ENCODE measurements at places on chromosomes 11 and 22. TPM values are rescaled to one million over a fixed set of nuclear protein-coding genes. Genes with fewer than 3 reads are reported as not detected.

Gene PLA2G3
- 0.06 TPM for polyA plus RNA-seq

DNA sequence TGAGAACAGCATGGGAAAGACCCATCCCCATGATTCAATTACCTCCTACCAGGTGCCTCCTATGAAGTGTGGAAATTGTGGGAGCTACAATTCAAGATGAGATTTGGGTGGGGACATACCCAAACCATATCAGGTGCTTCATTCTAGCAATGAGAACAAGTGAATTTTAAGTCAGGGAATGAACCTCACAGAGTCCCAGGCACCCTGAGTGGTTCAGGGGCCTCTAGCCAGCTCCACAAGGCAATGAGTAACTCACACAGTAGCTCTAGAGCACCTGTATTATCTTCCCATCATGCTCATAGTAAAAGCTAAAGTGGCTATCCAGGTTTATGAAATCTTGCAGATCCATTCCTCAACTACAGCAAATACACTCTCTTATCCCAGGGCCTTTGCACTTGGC is 13.1 kb upstream of the ACCSL start:
- DNase-seq = no peak

Gene RASD2
- polyA plus RNA-seq = 2.2 TPM

- DNase-seq = no peak
Observed at GRCh38 chr22:50698546-50698945, 25.9 kb downstream of the SHANK3 start.

DNA sequence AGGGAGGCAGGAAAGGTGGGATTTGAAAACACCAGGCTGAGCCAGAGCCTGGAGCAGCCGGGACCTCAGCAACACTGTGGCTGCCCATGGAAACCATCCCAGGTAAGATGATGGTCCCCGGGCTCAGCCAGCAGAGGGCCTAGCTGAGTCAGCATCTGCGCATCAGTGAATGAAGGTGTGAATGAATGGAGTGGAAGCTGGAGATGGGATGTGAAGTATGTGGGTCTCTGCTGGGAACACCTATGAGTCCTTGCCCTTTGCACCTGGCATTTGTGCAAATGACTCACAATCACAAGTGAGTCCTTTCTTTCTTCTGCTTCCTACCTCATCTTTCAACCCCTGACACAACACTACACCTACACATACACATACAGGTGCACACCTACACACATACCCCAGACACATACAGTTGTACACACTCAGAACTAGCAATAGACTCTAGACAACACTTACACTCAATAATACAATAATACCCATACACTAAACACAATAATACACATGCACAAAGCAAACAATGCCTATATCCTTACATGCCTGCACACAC is 62.8 kb upstream of the PRDM11 start:
- no peak for DNase-seq

Gene HPX
- polyA plus RNA-seq = 4.8 TPM

GRCh38 chr11:115524572-115524971 is 20.4 kb upstream of the CADM1 start:
- DNase-seq = no peak

DNA sequence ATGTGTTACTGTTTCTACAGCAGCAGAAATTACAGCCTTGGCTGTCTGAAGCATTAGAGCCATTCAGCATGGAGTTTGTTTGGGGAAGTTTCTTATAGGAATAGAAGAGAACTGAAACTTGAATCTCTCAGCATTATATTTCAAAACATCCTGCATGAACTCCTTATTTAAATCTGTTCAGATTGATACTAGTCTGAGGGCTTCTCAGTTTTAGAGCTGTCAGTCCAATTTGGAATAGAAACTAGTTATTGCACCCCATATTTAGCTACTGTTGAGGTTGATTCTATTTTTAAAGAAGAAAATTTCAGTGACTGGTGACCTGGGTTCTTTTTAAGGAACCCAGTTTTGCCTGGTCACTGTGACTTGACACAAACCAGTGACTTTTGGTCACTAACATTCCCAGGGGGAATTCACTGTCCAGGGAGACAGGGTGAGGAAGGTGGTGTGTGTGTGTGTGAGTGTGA is 126.0 kb upstream of the TTC12 start:
- DNase-seq = no peak

DNA sequence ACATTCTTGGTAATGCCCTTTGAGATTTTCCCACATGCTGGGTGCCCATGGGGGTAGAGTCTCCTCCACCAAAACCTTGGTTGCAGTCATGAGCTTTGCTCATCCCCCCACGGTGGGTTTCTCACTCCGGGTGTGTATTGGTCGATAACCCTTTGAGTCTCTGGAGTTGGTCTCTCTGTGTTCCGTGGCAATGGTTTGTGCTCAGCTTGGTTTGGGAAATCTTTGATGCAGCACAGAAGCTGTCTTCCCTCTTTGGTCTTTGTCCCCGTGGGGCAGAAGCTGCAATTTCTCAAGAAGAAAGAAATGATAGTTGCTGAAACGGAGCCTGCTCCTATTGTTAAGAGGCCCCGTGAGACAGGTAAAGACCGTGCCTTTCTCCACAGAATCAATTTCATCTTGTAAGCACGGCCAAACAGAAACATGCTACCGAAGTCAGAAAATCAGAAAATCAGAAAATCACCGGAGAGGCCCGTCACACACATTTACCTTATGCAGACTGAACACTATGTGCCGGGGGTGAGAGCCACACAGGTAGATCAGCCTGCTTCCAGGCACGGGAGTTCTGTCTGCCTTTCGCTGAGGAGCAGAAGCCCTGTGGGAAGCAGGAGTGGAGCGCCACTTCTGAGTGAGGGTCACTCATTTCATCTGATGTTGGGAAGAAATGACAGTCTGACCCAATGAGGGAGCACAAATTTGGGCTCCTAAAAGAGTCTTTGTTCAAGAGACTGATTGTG is 186.1 kb downstream of the TBC1D22A start:
- DNase-seq = no peak

GRCh38 chr22:50613291-50613981 is 12.8 kb downstream of the MAPK8IP2 start:
- DNase-seq = no peak

Gene PANX3
- polyA plus RNA-seq = not detected

GRCh38 chr11:112835591-112836255 is 125.5 kb upstream of the NCAM1 start:
- DNase-seq = no peak

DNA sequence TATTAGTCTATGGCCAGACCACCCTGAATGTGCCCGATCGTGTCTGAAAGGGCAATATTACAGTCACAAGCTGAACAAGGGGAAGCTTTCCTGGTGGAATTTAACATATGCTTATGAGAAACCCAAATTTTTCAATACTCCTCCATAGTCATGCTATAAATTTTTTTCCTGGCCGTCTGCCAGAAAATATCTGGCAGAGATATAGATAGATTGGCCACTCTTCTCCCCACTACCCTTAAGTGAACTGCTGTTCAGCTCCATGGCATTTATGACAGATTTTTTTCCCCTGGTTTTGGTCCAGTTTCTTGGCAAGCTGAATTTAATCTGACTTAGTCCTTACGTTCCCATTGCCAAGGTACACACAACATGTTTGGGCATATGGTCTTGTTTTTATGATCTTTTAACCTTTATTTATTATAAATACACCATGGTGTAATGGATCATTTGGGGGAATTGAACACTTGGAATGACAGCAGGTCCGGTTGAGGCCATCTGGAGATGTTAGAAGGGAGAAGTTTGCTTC is 328.5 kb downstream of the CNTN5 start:
- DNase-seq = no peak

- no peak for DNase-seq
Observed at GRCh38 chr11:67493548-67494370, 10.9 kb downstream of the AIP start.

- DNase-seq = no peak
Observed at GRCh38 chr22:42202669-42203068, 67.8 kb downstream of the TCF20 start.

GRCh38 chr11:122601141-122602125 is 54.1 kb upstream of the UBASH3B start:
- no peak for DNase-seq

GRCh38 chr11:113282898-113283437 is 31.4 kb upstream of the TTC12 start:
- DNase-seq = no peak

- DNase-seq = no peak
Observed at GRCh38 chr11:2689651-2690575, 9.9 kb downstream of the KCNQ1OT1 start.

DNA sequence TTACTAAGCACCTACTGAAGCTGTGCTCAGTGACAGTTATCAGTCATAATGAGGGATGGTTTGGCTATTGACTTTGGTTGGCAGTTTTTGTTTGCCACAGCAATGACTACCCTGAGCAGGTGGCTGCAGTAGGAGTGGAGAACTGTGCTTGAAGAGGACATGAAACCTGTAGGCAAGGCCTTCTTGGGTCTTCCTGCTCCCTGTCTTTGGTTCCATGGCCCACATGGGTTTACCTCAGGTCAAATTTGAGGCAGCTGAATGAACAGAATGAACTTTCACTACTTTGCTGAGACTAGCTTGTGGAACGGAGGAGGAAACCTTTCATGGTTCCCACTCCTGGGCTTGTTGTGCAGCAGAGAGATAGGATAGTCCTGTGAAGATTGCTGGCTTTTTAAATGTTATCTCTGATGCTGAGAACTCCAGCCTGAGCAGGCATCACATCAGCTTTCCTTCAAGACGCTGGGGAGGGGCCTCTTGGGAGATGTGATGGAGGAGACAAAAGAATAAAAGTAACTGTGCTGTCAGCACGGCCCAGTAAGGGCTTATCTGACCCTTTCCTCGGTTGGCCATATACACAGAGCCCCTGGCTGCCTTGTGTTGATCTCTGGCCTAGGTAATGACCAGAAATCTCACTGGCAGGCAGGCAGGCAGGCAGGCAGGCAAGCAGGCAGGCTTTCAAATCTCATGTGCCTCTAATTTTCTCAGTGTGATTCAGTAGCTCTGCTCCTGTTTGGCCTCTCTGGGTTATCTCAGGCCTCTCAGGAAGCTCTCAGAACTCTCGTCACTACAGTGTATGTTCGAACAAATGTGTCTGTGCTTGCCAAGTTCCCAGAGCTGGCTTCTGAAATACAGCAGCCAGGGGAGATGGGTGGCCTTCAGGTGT is 12.0 kb downstream of the STIM1 start:
- DNase-seq = no peak

DNA sequence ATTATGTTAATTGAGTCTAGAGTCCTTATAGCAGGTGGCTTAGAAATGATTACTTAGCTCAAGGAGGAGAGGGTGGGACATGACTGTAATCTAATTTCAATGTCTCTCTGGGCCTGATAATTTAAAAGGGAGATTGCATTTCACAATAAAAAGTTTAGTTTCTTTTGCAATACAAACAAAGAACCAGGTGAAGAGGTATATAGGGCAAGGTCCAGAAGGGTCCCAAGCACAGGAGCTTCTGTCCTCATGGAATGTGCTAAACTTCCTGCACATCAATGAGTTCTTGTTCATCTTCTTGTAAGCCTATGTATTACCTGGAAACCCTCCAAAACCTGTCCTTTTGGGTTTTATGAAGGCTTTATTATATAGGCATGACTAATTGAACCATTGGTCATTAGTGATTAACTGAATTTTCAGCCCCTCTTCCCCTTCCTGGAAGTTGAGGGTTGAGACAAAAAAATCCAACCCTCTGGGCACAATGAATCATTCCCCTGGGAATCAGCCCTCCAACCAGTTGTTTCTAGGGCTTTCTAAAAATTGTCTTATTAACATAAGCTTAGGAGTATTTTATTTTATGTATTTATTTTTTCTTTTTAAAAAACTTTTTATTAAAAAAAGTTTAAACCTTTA is 37.6 kb downstream of the MS4A2 start:
- DNase-seq = no peak

Gene RAB3IL1
- 18.0 TPM for polyA plus RNA-seq

Gene TBX1
- polyA plus RNA-seq = 0.25 TPM

DNA sequence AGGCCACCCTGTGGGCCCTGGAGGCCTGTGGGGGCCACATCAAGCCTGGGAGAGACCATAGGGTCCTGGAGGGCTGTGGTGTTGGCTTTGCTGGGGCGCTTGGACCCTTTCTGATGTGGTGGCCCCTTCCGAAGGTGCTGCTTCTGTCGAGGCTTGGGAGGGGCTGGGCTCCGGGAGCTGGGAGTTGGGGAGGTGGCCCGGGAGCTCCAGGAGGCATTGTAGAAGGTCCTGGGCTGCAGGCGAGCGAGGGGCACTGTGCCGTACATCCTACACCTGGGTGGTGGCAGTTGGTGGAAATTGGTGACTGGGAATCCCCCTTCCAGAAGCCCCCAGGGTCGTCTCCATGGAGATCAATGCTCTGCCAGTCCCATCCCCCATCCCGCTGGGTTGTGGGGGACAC is 2.6 kb downstream of the PLA2G3 start:
- DNase-seq = no peak

DNA sequence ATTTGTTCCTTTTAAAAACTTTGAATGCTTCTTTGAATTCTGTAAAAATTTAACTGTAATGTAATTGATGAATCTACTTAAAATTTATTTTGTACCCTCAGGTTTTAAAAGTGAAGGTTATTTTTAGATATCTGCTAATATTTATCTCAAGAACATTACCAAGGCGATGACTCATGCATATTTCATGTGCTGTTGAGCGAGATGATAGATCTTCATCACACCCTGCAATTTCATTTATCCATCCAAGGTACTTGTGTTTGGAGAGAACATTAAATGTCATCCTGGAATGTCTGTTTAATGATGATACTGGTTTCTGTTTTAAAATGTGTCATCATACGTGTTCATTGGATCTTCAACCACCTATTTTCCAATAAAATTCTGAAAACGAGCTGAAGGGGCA is 6.7 kb upstream of the OOSP4A start:
- DNase-seq = no peak

GRCh38 chr11:97218011-97218410 is 828.2 kb downstream of the JRKL start:
- DNase-seq = no peak
